A673 (cell line): ENCODE measurements at places on chromosomes 2 and 18. TPM values are rescaled to one million over a fixed set of nuclear protein-coding genes. Genes with fewer than 3 reads are reported as not detected.

DNA sequence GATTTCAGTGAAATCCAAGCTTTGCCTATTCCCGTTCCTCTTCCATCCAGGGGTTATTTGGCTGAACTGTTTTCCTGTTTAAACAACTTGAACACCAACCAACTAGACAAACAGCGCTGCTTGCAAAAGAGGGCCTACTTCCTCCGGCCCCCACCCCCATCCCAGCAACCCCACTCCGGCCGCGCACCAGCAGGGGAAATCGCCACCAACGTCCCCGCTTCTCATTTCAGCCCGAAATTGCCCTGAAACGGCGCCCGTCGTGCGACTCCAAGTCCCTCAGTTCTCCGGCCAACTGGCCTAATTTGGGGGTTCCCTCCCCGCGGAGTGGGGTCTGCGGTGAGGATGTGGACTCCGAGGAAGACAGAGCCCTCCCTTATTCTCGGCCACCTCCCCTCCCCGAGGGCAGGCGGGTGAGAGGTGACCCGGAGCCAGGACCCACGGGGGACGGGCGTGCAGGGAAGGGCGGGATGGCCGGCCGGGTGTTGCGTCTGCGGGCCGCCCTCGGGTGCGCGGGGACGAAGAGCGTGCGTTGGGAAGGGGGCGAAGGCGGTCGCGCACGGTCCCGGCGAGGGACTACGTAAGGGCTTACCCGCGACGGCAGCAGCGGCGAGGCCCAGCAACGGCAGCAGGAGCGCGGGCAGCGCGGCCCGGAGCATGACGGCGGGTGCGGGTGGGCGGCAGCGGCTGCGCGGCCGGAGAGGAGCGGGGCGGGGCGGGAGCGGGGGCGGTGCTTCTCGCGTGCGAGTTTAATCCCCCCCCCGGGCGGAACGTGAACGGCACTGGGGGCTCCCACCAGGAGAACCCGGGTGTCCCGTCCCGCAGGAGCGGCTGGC, at the start of gene CD302:
Gene CD302, minus strand, starts transcription at position 666 of the 833 bp plus-strand sequence. Its CDS starts 10 bp downstream, at position 656.
- H3K4me1 ChIP-seq = peaks cover 11% of the 10 kb centered on the region
- H3K27me3 ChIP-seq = peaks cover 36% of the 10 kb centered on the region
- H3K36me3 ChIP-seq = no peaks in the 10 kb centered on the region
- DNase-seq = peak; percentile 38
- H3K27ac ChIP-seq = no peak within 1 kb of the TSS

- H3K4me3 ChIP-seq = no peak overlapping the region
- peaks cover 15% of the 10 kb centered on the region for H3K27me3 ChIP-seq
- no peak overlapping the region for H3K27ac ChIP-seq
- no peaks in the 10 kb centered on the region for H3K4me1 ChIP-seq
Measured at GRCh38 chr2:99512181-99512591, 22.4 kb upstream of the REV1 start.

DNA sequence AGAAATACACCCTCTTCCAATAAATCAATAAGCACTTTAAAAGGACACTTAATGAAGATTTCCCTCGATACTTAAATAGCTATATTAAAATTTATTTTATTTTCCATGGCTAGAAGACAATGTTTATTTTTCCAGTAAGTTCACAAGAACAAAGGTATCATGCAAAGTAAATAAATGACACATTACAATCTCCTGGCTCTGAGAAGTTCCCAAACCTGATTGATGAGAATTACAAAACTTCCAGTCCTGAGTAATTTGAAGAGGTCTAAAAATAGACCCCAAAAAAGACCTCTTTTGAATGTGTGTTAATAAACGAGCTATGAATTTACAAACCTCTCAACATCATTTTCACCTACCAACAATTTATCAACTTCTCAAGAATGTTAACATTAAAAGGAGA, 1.5 kb upstream of the PEX13 start:
- no peaks in the 10 kb centered on the region for H3K27me3 ChIP-seq
- DNase-seq = no peak
- no peak overlapping the region for H3K27ac ChIP-seq

DNA sequence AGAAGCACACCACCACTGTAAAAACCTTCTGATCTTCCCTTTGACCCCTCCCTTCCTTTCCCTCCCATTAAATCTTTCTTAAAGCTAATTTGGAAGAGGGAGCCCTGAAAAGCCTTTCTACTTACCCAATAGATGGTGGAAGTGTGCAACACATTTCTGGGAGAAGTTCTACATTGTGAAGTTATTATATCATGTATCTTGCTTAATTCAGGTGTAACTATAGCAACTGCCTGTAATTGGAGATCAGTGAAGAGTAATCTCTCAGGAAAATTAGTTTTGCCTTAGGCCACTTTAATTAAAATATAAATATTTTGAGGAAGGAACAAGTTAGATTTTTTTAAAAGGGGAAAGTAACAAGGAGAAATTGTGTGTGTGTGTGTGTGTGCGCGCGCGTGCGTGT, 266.0 kb downstream of the SH3BP4 start:
- H3K27ac ChIP-seq = no peak overlapping the region

GRCh38 chr2:127670055-127670956, 5.0 kb downstream of the LIMS2 start:
- no peaks in the 10 kb centered on the region for H3K36me3 ChIP-seq
- H3K27me3 ChIP-seq = peaks cover 6% of the 10 kb centered on the region
- no peaks in the 10 kb centered on the region for H3K4me1 ChIP-seq

Gene FEV
- 8.0 and 12.6 TPM in 2 replicates for total RNA-seq

- no peak overlapping the region for H3K27ac ChIP-seq
- H3K36me3 ChIP-seq = peaks cover 93% of the 10 kb centered on the region
- H3K4me3 ChIP-seq = no peak overlapping the region
- H3K4me1 ChIP-seq = no peaks in the 10 kb centered on the region
- no peaks in the 10 kb centered on the region for H3K27me3 ChIP-seq
Measured at GRCh38 chr2:10790228-10790973, 22.2 kb downstream of the PDIA6 start.
